ENCODE measurements at places on chromosomes 16 and 17.

GRCh38 chr16:71421911-71422310 lies 19.9 kb downstream of the TLE7 start:
- H3K4me3 ChIP-seq = no peak overlapping the region
- H3K36me3 ChIP-seq = no peaks in the 10 kb centered on the region
- peaks cover 29% of the 10 kb centered on the region for H3K27me3 ChIP-seq
- peak; percentile 50 for DNase-seq
- H3K4me1 ChIP-seq = peaks cover 4% of the 10 kb centered on the region

- H3K4me3 ChIP-seq = no peak overlapping the region
- no peak for DNase-seq
- H3K27me3 ChIP-seq = no peaks in the 10 kb centered on the region
- H3K27ac ChIP-seq = no peak overlapping the region
- H3K36me3 ChIP-seq = peaks cover 14% of the 10 kb centered on the region
Observed at GRCh38 chr17:63928966-63929695, 3.0 kb downstream of the CD79B start.

- no peaks in the 10 kb centered on the region for H3K36me3 ChIP-seq
- DNase-seq = no peak
- H3K27me3 ChIP-seq = no peaks in the 10 kb centered on the region
- no peak overlapping the region for H3K4me3 ChIP-seq
- H3K27ac ChIP-seq = no peak overlapping the region
Observed at GRCh38 chr17:52147431-52147830, 11.1 kb downstream of the CA10 start.

DNA sequence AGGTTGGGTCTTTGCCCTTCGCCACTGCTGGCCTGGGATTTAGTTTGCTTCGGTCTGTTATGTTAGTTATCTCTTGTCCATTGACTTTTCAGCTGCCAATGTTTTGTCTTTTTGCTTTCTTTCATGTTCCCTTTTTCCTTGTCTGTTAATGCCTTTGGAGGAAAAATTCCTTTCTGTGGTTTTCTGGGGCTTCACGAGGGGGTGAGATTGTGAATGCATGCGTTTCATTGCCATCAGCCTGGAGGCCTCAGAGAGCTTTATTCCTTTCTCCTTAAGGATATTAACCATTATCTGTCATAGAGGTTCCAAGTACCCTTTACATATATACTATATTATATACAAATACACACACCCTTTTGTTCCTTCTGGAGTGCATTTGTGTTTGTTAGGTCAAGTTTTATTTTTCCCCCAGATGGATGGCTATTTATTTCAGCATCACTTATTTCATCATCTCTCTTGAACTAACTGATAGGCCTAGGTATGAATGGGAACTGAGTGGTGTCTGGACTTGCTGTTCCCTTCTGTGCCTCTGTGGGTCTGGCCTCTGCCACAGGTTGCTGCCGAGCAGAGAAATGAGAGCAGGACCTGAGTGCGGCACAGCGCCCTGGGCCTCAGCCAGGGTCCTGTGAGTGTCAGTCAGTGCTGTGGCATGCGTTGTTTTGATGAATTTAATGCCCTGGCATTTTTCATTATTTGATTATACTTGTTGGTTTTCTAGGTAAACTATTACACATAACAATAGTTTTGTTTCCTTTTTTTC lies 193.4 kb downstream of the LGALS9B start:
- peak overlapping the region; percentile 69 for H3K27ac ChIP-seq
- no peaks in the 10 kb centered on the region for H3K27me3 ChIP-seq
- peaks cover 65% of the 10 kb centered on the region for H3K4me1 ChIP-seq
- DNase-seq = no peak
- no peak overlapping the region for H3K4me3 ChIP-seq

DNA sequence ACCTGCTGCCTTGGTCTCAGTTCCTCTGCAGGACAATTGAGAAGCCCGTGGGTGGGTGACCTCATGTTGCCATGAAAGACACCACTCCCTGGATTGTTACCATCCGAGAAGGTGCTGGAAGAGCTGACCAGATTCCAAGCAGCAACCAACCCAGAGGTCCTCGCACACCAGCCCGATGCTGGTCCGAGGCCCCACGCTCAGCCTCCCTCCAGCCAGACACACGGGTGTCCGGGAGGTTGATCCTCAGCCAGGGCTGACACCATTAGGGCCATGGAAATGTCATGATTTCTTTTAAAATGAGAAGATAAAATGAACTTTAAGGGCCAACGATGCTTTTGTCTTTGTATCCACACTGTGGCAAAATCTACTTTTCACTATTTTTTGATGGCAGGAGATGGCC lies 242.3 kb downstream of the RBFOX3 start:
- no peaks in the 10 kb centered on the region for H3K36me3 ChIP-seq
- no peaks in the 10 kb centered on the region for H3K27me3 ChIP-seq
- no peak overlapping the region for H3K27ac ChIP-seq

GRCh38 chr16:56462064-56462796 lies 10.9 kb downstream of the OGFOD1 start:
- no peaks in the 10 kb centered on the region for H3K27me3 ChIP-seq
- peaks cover 64% of the 10 kb centered on the region for H3K36me3 ChIP-seq
- H3K4me1 ChIP-seq = no peaks in the 10 kb centered on the region
- H3K27ac ChIP-seq = no peak overlapping the region
- no peak for DNase-seq

- peaks cover 13% of the 10 kb centered on the region for H3K36me3 ChIP-seq
- no peak overlapping the region for H3K27ac ChIP-seq
Observed at GRCh38 chr17:7356072-7356549, 1.2 kb downstream of the TMEM95 start.

Measured in activated CD4-positive, alpha-beta memory T cell treated with anti-CD3 and anti-CD28 coated beads, Interleukin-2, amount 10 ng/mL, durations not matched to agents 7 days and 5 days (primary cell).